ENCODE measurements at places on chromosomes 6 and 20.

GRCh38 chr20:57779401-57780003 lies 69.7 kb upstream of the PMEPA1 start:
- DNase-seq, result no peak

GRCh38 chr6:141700819-141701218 lies 431.9 kb upstream of the GJE1 start:
- DNase-seq, result no peak

- DNase-seq, result no peak
Measured at GRCh38 chr6:141550471-141550870, 582.3 kb upstream of the GJE1 start.

DNA sequence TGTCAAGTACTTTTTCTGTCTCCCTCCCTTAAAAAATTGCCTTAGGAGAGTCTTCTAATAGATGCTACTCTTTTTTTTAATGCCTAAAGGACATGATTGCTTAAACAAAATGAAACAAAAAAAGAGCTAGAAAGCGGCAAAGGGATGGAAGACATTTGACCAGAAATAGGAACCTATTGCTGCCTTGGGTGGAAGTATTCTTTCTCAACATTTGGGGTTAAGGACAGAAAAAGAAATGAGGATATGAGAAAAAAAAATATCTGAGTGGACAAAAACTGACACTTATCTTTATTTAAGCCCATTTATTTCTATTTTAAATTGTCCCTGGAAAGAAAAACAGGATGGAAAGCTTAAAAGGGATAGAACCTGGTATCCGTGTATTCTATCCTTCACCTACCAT lies 664.9 kb upstream of the CITED2 start:
- peak; percentile 87 for DNase-seq

GRCh38 chr20:56914532-56914931 lies 285.4 kb downstream of the TFAP2C start:
- no peak for DNase-seq

- no peak for DNase-seq
Measured at GRCh38 chr6:85864453-85865401, 222.0 kb upstream of the SYNCRIP start.

DNA sequence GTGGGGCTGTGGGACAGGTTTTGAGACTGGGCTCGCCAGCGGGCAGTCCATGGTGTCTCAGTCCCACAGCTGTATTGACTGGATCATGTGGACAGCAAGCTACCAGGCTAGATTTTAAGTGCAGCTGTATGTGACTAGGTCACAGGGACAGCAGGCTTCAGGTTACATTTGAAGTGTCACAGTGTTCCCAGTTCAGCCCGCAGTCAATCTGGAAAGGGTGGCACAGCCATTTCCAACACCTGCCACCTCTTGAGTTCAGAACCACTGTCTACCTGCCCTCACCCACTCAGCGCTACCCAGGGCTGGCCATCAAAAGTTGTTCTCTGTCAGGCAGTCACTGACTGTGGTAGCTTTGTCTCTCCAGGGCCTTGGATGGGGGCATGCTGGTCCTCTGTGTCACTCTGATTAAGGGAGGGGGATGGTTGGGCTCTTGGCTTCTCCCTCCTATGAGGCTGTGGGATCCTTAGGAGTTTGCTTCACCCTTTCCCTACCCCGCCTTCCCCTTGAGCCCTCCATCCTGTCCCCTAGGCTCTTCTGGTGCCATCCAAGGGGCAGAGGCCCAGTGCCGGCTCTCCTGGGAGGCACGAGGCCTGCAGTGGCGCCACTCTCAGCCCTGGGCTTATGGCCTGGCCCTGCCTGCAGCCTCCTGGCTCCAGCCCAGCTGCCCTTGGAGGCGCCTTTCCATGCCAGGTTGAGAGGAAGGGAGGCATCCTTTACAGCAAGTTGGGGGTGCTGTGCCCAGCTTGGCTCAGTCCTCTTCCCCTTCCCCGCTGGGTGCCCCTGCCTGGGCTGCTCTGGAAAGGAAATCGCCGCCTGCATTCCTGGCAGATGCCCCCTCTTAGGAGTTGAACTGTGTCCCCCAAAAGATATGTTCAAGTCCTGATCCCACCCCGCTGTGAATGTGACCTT lies 44.9 kb downstream of the PNLDC1 start:
- DNase-seq, result no peak

- no peak for DNase-seq
Measured at GRCh38 chr6:135728589-135728988, 122.9 kb upstream of the PDE7B start.

Data from AML-193 (cell line).